ENCODE measurements at places on chromosomes 11 and 22.
A peak's percentile ranks its signal among the peaks of the same experiment; 100 is the strongest.

- DNase-seq = no peak
These were observed 12.5 kb downstream of the DDX25 start for GRCh38 chr11:125916683-125917347.

- DNase-seq = peak; percentile 71
These were observed 35.9 kb downstream of the MYO18B start for GRCh38 chr22:25777870-25778269.

DNA sequence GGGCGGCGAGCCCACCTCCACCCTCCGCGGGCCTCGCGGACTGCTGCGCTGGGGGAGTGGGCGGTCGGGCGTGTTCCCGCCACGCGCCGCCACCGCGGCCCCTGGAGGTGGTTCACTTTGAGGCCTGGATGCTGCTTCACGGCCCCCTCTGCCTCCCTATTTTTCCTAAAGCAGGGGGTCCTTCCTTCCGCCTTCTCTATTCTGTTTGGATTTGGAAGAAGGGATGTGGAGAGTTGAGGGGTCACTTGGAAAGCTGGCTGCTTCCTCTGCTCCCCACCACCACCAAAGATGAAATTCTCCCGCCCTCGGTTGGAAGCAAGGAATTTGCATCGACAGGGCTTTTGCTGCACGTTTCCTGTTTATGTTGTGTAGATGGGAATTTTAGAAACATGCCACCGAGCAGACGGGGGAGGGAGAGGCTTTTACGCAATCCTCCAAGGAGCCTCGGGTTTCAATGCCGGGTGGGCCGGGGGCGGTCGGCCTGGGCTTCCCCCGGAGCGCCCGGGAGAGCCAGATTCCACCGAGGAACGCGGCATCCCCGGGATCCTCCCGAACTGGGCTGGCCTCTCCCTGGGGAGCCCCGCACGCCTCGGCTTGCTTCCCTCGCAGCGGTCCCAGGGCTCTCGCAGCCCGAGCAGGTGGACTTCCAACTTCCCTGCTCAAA is 403 bp upstream of the SBF2 start:
- DNase-seq = peak; percentile 65

GRCh38 chr11:64409278-64409677 is 50.3 kb downstream of the RPS6KA4 start:
- no peak for DNase-seq

DNA sequence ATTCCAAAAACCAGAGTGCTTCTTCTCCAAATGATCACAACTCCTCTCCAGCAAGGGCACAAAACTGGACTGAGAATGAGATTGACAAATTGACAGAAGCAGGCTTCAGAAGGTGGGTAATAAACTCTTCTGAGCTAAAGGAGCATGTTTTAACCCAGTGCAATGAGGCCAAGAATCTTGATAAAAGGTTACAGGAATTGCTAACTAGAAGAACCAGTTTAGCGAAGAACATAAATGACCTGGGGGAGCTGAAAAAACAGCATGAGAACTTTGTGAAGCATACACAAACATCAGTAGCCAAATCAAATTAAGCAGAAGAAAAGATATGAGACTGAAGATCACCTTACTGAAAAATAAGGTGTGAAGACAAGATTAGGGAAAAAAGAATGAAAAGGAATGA is 15.5 kb downstream of the OR52M1 start:
- no peak for DNase-seq

- no peak for DNase-seq
These were observed 16.7 kb downstream of the ABTB2 start for GRCh38 chr11:34341096-34341495.

DNA sequence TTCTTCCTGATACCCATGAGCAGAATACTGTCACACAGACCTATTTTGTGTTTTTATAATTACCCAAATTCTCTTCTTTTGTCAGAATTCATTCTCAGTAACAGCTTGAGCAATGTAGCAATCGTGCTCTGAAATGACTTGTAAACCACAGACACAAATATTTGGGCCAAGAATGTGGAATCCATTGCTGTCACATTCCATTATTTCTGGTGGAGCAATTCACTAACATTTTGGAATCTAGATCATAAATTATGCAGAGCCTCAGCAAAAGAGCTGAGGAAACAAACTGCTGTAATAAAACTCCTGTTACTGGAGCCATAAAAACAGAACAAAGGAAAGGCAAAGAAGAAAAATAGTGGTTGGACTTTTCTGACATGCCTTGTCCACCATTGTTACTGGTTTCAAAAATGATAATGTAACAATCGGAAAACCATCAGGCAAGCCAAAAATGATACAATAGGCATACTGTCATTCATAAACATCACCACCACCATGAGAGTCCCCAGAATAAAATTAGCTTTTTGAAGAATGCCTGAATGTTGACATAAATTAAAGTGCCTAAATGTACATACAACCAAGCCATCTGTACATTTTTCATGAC is 223.4 kb upstream of the PITPNB start:
- DNase-seq = peak; percentile 63

DNA sequence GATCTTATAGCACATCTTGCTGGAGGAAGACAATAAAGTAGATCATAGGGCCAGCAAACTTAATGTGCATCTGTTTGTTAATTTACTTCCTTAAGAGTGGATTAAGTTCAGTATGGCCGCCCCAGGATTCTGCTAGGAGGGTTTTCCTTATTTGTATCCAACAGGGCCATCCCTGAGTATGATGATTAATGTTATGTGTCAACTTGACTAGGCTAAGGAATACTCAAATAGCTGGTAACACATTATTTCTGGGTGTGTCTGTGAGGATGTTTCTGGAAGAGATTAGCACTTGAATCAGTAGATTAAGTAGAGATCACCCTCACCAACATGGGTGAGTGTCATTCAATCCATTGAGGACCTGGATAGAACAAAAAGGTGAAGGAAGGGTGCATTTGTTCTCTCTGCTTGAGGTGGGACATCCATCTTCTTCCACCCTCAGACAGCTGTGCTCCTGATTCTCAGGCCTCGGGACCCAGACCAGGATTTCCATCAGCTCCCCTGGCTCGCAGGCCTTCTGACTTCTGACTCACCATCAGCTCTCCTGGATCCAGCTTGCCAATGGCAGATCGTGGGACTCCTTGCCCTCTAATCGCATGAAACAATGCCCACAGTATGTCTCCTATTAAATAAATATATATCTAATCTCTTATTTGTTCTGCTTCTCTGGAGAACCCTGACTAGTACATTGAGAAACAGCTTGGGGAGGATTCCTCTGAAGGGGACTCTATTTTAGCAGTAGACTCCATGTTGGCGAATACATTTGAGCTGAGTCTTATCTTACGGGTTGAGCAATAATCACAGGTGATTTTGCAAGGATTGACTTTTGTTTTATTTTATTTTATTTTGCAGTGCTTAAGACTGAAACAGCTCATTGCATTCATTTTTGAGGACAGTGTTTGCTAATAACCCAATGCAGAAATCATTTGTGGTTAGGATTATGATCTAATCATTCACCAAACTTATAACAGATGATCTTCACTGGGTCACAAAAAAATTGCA is 9.0 kb upstream of the ZBTB44 start:
- peak; percentile 51 for DNase-seq

DNA sequence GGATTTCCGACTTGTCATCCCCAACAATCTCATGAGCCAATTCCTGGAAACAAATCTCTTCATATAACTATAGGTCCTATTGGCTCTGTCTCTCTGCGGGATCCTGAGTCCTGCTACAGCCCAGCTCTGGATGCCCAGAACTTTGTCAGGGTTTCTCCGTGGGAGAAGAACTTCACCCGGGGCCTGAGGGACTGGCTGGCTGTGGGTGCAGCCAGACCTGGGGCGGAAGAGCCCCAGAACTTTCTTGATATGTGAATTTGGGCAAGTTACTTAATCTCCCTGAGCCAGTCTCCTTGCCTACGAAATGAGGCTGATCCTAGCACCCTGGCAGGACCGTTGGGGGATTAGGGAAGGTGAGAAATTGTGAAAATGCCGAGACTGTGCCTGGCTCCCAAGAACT is 6.6 kb upstream of the TRIM29 start:
- DNase-seq = peak; percentile 6

- no peak for DNase-seq
These were observed 3.8 kb downstream of the RSPH14 start for GRCh38 chr22:23137905-23138561.

DNA sequence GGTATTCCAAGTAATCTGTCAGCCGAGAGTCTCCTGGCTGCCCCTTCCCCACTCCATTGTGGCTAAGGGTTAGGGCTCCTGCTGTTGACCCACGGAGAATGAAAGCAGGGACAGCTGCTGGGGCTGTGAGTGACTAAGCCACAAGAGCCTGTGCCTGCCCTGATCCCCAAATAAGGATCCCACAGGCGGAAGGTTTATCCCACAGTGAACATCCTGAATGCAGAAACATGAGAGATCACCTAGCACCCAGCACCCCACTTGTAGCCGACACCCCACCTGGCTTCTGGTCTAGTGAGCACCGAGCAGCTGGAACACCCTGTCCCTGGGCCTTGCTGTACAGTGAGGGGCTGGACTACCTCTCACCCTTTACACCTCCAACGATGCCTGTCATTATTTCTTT is 117.7 kb upstream of the LMO1 start:
- DNase-seq = no peak

DNA sequence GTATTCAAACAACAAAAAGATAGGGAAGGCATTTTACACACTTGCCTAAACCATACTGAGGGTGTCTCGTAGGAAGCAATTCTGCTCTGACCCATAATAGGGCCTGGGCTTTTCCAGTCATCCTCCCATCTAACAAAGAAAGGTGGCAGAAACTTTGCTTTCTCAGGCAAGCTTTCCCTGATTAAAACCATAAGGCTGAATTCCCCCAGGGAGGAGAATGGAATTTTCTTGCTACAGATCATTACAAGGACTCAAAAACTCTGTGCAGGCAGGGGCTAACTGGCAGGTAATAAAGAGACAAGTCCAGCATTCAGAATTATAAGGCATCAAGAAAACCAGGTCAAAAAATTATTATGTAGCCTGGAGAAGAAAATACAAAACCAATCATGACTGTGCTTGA is 90.4 kb downstream of the RBFOX2 start:
- peak; percentile 20 for DNase-seq

DNA sequence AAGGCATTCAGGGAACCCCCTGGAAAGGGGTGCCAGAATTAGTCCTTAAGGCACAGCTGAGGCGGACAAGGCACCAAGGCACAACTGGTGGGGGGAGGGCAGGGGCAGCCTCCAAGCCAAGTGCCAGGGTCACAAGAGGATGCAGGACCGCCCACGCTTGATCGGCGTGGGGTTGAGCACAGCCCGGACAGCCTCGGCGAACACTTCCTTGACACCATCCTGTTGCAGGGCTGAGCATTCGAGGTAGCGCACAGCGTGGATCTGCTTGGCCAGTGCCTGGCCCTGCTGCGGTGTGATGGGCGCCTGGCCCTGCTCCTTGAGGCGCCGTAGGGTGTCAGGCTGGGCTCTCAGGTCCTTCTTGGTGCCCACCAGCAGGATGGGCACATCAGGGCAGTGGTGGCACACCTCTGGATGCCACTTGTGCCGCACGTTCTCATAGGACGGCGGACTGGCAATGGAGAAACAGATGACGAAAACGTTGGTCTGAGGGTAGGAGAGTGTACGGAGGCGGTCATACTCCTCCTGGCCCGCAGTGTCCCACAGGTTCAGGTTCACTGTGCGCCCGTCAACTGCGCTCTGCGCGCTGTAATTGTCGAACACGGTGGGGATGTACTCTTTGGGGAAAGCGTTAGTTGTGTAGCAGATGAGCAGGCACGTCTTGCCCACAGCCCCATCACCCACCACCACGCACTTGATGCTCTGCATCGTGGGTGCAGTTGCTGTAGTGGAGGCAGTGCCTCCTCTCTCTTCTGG is 13.1 kb downstream of the RHOG start:
- no peak for DNase-seq

DNA sequence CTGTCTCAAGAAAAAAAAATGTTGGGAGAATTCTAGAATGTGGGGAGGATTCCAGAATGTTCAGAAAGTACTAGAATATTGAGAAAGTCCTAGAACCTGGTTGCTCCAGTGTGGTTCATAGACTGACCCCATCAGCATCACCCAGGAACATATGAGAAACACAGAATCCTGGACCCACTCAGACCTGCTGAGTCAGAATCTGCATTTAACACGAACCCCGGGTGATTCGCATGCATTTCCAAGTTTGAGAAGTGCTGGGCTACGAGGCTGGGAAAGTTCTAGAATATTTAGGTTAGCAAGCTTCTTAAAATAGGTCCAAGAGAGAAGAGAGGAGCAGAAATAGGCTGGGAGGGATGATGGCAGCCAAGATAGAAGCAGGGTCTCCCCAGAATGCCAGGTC is 6.4 kb downstream of the C1QTNF6 start:
- DNase-seq = no peak

DNA sequence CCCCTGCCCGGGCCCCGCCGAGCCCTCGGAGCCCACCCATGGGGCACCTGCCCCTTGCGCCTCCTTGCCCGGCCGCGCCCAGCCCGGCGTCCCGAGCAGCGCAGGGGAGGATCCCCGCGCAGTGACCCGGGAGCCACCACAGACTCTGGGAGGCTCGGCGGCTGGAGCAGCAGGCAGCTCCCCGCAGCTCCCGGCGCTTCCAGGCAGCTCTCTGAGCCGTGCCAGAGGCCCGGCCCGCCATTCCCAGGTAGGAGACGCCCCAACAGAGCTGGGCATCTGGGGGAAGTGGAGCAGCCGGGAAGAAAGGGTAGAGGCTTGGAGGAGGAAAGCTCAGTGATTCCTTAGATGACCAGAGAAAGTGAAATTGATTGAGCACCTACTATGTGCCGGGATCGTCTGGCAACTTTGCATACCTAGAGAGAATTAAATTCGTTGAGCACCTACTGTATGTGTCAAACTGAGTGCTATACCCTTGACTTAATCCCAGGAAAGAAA is 670 bp downstream of the RASD2 start:
- DNase-seq = peak; percentile 55

- peak; percentile 15 for DNase-seq
These were observed 93.2 kb upstream of the FAT3 start for GRCh38 chr11:92131289-92131865.

DNA sequence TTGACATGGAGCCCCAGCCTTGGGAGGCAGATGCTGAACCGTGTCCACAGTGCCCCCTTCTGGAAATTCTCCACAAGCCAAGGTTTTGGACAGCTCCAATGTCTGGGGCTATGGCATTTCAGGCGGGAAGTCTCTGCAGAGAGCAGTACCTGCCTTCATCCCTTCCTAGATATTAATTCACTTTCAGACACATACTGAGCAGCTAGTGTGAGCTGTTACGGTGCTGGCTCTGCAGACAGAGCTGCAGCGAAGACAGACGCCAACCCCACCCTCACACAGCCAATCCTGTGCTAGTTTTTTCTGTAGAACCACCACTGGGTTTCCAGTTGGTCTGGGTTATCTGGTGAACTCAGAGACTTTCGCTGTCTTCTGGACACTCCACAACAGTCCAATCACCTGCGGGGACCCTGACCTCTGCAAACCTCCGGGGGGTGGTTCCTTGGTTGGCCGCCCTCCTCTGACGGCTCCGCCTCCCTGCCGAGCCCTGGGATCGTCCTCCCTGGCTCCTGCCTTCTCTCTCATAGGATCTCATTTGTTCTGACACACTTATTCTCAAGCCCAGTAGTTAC is 9.1 kb downstream of the LMF2 start:
- DNase-seq = peak; percentile 74

DNA sequence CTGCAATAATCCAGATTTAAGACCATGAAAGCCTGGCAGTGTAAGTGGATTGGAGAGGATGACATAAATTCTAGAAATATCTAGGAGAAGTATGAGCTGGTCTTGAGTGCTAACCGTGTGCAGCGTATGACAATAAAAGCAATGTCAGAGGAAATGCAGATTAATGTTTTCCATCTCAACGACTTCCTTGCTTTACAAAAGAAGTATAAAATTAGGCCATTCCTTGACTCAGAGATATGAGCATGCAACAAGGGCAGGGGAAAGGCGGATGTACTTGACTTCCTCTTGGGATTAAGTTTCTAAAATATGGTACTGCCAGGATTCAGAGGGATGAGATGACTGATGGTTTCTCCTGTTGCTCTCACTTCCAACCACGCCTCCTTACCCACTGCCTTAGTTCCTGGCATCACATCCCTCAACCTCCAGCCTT is 32.3 kb downstream of the ADAMTS15 start:
- peak; percentile 18 for DNase-seq
